ENCODE measurements at places on chromosomes 13 and 19. TPM values are rescaled to one million over a fixed set of nuclear protein-coding genes. Genes with fewer than 3 reads are reported as not detected.

DNA sequence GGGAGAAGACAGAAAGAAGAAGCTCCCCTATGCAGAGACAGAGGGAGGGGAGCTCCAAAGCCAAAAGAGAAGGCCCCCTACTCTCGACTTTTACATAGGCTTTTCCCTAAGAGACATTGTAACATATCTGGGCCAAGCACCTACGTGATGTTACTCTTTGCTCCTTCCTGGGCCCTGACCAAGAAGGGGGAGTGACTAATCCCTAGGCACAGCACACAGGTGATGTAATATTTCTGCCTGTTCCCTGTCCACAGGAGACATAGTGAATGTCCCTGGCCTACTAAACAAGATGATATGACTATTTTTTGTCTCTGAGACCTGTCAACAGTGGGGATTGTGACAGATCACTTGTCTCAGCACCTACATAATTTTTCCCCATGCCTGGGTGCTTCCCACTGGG, 15.9 kb upstream of the ZNF254 start:
- no peak for DNase-seq

DNA sequence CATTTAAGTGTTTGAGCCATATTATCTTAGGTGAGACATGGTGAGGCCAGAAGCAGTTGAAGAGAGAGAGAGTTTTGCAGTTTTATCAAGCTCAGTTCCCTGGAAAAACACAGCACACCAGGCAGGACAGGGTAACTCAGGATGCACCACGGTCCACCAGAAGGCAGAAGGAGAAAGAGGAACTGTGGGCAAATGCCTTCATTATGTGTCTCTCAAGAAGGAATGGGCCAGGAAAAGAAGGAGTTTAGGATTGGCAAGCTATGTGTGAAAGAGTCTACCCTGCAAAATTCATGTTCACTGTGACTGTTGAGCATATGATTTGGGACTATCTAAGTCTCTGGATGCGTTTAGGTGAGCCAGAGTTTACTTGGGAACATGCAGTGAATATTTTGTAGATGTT, 934.5 kb upstream of the MIR17HG start:
- DNase-seq = peak; percentile 9

Gene LGI4
- total RNA-seq = not detected

DNA sequence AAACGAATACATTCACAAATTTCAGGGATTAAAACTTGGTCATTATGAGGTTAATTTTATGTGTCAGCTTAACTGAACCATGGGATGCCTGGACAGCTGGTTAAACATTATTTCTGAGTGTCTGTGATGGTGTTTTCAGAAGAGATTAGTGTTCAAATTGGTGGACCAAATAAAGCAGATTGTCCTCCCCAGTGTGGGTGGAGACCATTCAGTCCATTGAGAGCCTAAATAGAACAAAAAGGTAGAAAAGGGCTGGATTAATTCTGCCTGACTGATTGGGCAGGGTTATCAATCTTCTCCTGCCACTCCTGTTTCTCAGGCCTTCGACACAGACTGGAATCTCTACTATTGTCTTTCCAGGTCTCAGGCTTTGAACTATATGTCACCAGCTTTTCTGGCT, 203.8 kb upstream of the SLITRK6 start:
- no peak for DNase-seq

Gene TMEM150B
- not detected for total RNA-seq

DNA sequence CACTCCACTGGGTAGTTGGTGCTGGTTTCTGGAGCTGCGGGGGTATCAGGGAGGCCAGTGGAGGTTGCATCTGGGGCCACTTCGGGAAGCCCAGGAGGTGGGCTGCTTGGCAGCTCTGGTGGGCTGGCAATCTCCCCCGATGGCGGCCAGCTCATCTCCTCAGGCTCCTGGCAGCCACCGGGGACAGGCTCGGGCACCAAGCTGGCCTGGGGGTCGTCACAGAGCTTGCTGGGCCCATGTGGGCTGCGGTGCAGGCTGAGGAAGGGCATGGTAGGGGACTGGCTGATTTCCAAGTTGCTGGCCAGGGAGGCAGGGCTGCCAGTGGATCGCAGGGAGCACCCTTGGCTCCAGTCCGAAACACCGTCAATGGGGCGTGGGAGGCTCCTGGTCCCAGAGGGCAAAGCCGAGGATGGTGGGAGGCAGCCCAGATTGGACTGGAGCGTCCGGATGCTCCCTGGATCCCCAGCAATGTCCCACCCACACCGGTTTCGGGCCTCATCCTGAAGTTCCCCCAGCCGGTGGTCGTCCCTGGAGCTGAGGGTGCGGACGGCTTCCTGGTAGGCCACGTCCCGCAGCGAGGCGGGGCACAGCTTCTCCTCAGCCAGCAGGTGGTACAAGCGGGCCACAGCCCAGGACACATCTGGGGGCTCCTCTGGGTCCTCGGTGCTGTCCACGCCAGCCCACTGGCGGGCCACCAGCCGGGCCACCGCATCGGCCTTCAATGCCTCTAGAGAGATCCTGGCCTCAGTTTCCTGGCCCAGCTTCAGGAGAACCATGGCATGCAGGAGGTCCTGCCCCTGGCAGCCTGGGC, 13.8 kb downstream of the TICAM1 start:
- no peak for DNase-seq

Gene ZNF471
- total RNA-seq = 0.65 TPM

GRCh38 chr19:45200568-45200967, 22.0 kb downstream of the BLOC1S3 start:
- DNase-seq = peak; percentile 82

Gene PPFIA3
- total RNA-seq = 2.8 TPM

GRCh38 chr19:55446060-55446459, 3.0 kb upstream of the SHISA7 start:
- no peak for DNase-seq

Gene PCDH17
- total RNA-seq = 2.2 TPM

- DNase-seq = no peak
Measured at GRCh38 chr13:111577956-111578605, 257.6 kb downstream of the TEX29 start.

- no peak for DNase-seq
Measured at GRCh38 chr19:40691421-40692211, 1.2 kb upstream of the NUMBL start.

GRCh38 chr19:13022111-13022858, 27.0 kb downstream of the NFIX start:
- peak; percentile 45 for DNase-seq

Gene SWSAP1
- total RNA-seq = 1.2 TPM

DNA sequence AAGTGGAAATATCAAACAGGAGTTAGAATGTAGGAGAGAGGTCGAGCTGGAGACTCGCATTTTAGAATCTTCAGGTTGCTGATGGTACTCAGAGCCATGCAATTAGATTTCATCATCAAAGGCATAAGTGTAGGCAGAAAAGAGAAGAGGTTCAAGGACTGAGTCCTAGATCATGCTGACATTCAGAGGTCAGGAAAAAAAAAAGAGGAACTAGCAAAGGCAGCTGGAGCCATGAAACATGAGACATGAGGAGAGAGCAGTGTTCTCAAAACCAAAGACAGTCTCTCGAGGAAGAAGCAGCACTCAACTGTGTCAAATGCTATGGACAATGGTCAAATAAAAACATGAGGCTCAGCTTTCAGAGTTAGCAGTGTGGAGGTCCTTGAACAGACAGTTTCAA, 12.4 kb upstream of the TPP2 start:
- no peak for DNase-seq

GRCh38 chr19:56405062-56405461, 930 bp downstream of the ZNF583 start:
- DNase-seq = no peak

- DNase-seq = no peak
Measured at GRCh38 chr13:60969656-60970055, 446.0 kb downstream of the PCDH20 start.

GRCh38 chr13:84821261-84821660, 939.0 kb upstream of the SLITRK1 start:
- no peak for DNase-seq

GRCh38 chr19:50750010-50750409, 20.3 kb upstream of the GPR32 start:
- no peak for DNase-seq

Gene CYP4F22
- not detected for total RNA-seq

Gene ZNF726
- 2.8 TPM for total RNA-seq

Gene GPR18
- not detected for total RNA-seq

GRCh38 chr19:2686360-2686759, 16.1 kb downstream of the GNG7 start:
- DNase-seq = no peak

- no peak for DNase-seq
Measured at GRCh38 chr13:101271681-101272245, 144.5 kb downstream of the NALCN start.

All from lung microvascular endothelial cell (primary cell).